ENCODE measurements at places on chromosomes 4 and X. TPM values are rescaled to one million over a fixed set of nuclear protein-coding genes. Genes with fewer than 3 reads are reported as not detected.

DNA sequence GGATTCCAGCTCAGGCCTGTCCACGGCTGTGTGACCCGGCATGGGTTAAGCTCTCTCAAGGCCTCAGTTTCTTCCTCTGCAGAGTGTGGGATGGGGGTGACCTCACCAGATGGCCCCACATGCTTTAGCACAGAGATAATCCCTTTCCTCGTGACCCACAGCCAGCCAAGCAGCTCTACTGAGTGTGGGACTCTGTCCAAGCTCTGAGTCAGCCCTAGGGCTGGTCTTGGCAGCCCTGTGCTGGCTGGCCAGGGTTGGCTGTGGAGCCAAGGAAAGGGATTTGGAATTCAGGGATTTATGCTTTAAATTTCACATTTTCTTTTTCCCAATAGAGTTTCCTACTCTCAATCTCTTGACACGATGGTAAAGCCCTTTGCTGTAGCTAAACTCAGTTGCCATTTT is 19.7 kb upstream of the SPON2 start:
- H3K27ac ChIP-seq, result peak overlapping the region; percentile 72
- no peaks in the 10 kb centered on the region for H3K4me1 ChIP-seq
- no peaks in the 10 kb centered on the region for H3K36me3 ChIP-seq

DNA sequence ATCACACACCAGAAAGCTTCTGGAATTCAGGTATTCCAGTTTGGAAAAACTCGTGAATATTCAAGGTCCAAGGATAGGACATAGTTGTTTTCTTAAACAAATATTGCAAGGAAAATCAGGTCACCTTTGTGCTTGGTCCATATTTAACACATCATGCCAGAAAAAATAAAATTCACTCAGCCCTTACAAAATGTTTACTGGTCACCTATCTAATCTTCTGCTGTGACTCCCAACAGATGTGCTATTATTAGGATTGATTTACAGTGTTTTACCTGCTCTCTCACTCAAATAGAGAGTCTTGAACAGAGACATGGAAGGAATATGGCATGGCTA is 9.5 kb downstream of the CSN3 start:
- no peak for DNase-seq
- H3K4me3 ChIP-seq, result no peak overlapping the region
- H3K4me1 ChIP-seq, result no peaks in the 10 kb centered on the region
- no peak overlapping the region for H3K27ac ChIP-seq
- no peaks in the 10 kb centered on the region for H3K27me3 ChIP-seq
- no peaks in the 10 kb centered on the region for H3K36me3 ChIP-seq

DNA sequence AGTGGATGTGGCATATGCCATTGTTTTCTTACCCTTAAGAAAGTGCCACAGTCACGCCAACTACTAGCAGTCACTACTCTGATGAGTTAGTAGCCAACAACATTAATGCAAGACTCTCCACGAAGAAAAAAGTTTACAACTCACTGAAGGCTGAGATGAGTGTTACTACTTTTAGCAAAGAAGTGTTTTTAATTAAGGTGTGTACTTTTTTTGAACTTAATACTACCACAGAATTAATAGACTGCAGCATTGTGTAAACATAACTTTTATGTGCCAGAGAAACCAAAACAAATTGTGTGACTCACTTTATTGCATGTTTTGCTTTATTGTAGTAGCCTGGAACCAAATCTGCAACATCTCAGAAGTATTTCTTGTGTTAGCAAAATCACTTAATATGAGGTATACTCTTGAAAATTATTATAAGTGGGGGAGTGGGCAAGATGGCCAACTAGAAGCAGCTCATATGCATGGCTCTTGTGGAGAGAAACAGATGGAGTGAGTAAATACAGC is 2.2 kb upstream of the UGT2B4 start:
- no peak for DNase-seq
- H3K27me3 ChIP-seq, result no peaks in the 10 kb centered on the region
- H3K4me1 ChIP-seq, result no peaks in the 10 kb centered on the region
- H3K4me3 ChIP-seq, result no peak overlapping the region
- H3K36me3 ChIP-seq, result no peaks in the 10 kb centered on the region

CT47A1 gene
- total RNA-seq, result not detected

DNA sequence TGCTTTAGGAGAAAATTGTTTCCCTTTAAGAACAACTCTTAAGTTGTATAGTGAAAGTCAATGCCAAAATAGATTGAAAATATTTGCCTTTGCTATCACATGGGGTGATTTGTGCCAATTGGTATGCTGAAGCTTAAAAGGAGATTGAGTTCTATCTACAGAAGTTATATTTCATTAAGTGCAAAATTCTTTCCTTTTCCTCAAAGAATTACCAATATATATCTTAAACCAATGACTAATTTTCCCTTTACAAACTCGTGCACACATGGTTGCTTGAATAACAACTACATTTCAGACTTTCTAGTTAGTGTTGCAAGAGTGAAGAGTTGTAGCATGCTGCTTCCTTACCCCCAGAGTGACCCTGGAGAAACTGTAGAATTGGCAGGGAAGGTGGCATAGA is 990.0 kb upstream of the PABPC4L start:
- H3K27me3 ChIP-seq, result no peaks in the 10 kb centered on the region
- no peak overlapping the region for H3K4me3 ChIP-seq
- no peak overlapping the region for H3K27ac ChIP-seq
- DNase-seq, result no peak
- H3K4me1 ChIP-seq, result no peaks in the 10 kb centered on the region

GRCh38 chrX:53824686-53825085 is 138.2 kb upstream of the HUWE1 start:
- H3K27ac ChIP-seq, result no peak overlapping the region
- no peak for DNase-seq
- H3K4me3 ChIP-seq, result no peak overlapping the region
- H3K36me3 ChIP-seq, result no peaks in the 10 kb centered on the region

SSX3 gene
- total RNA-seq, result not detected

GRCh38 chrX:45619290-45619689 is 418.6 kb upstream of the DIPK2B start:
- H3K27me3 ChIP-seq, result no peaks in the 10 kb centered on the region
- no peak overlapping the region for H3K4me3 ChIP-seq
- no peak overlapping the region for H3K27ac ChIP-seq
- no peaks in the 10 kb centered on the region for H3K4me1 ChIP-seq
- H3K36me3 ChIP-seq, result no peaks in the 10 kb centered on the region

GRCh38 chr4:27271555-27271954 is 410.9 kb downstream of the STIM2 start:
- H3K27ac ChIP-seq, result no peak overlapping the region
- H3K36me3 ChIP-seq, result no peaks in the 10 kb centered on the region
- H3K4me3 ChIP-seq, result no peak overlapping the region
- no peaks in the 10 kb centered on the region for H3K27me3 ChIP-seq
- DNase-seq, result no peak

DNA sequence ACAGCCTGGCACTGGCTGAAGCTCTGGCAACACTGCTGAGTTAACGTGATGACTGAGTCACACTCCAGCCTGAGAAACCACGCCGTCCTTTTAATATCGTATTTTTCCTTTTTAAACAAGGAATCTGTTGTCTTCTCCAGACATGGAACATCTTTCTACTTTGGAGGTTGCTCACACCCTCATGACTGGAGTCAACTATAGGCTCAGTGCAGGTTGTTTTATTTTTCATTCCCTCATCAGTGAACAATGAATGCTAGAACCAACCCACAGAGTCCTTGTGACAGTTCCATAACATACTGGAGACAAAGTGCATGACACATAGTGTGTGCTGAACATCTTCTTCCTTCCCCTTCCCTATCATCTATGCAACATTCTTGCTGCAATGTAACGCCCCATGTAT is 76.8 kb upstream of the CPEB2 start:
- no peaks in the 10 kb centered on the region for H3K36me3 ChIP-seq
- no peak for DNase-seq
- no peak overlapping the region for H3K27ac ChIP-seq
- H3K4me3 ChIP-seq, result no peak overlapping the region

APLN gene
- total RNA-seq, result 11.0 TPM

- no peaks in the 10 kb centered on the region for H3K36me3 ChIP-seq
- peaks cover 3% of the 10 kb centered on the region for H3K4me1 ChIP-seq
- H3K4me3 ChIP-seq, result no peak overlapping the region
- DNase-seq, result no peak
Observed at GRCh38 chr4:144582975-144583374, 63.0 kb upstream of the HHIP start.

- no peaks in the 10 kb centered on the region for H3K36me3 ChIP-seq
- H3K27me3 ChIP-seq, result no peaks in the 10 kb centered on the region
- no peak overlapping the region for H3K4me3 ChIP-seq
- no peak for DNase-seq
- H3K27ac ChIP-seq, result no peak overlapping the region
- no peaks in the 10 kb centered on the region for H3K4me1 ChIP-seq
Observed at GRCh38 chr4:111404673-111405072, 740.6 kb upstream of the FAM241A start.

SYP gene
- 4.5 TPM for total RNA-seq

DKK2 gene
- total RNA-seq, result 2.5 TPM

- no peaks in the 10 kb centered on the region for H3K27me3 ChIP-seq
- H3K4me1 ChIP-seq, result no peaks in the 10 kb centered on the region
- H3K4me3 ChIP-seq, result no peak overlapping the region
- no peaks in the 10 kb centered on the region for H3K36me3 ChIP-seq
- no peak overlapping the region for H3K27ac ChIP-seq
Observed at GRCh38 chr4:23967281-23967680, 77.4 kb upstream of the PPARGC1A start.

DNA sequence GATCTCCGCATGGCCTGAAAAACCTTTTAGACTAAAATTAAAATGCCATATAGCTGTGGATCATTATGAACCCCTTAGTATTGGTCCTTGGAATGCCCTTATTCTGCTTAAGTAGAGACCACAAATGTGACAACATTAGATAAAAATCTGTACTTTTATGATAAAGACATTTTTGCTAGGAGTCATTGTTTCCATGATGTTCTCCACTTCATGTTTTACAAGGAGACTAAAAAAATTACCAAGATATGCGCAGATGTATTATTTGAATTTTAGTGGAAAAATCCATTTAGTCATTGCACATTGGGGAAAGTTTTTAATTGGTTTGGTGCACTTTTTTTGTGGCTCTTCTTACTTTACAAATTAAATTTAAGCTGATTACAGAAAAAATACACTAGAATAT is 85.1 kb upstream of the HPRT1 start:
- H3K27ac ChIP-seq, result no peak overlapping the region
- no peak overlapping the region for H3K4me3 ChIP-seq
- no peaks in the 10 kb centered on the region for H3K27me3 ChIP-seq
- no peaks in the 10 kb centered on the region for H3K4me1 ChIP-seq
- no peaks in the 10 kb centered on the region for H3K36me3 ChIP-seq

GRCh38 chr4:42310358-42310757 is 86.9 kb upstream of the SHISA3 start:
- no peaks in the 10 kb centered on the region for H3K27me3 ChIP-seq
- no peak for DNase-seq
- no peaks in the 10 kb centered on the region for H3K4me1 ChIP-seq
- H3K36me3 ChIP-seq, result no peaks in the 10 kb centered on the region
- no peak overlapping the region for H3K4me3 ChIP-seq

DNA sequence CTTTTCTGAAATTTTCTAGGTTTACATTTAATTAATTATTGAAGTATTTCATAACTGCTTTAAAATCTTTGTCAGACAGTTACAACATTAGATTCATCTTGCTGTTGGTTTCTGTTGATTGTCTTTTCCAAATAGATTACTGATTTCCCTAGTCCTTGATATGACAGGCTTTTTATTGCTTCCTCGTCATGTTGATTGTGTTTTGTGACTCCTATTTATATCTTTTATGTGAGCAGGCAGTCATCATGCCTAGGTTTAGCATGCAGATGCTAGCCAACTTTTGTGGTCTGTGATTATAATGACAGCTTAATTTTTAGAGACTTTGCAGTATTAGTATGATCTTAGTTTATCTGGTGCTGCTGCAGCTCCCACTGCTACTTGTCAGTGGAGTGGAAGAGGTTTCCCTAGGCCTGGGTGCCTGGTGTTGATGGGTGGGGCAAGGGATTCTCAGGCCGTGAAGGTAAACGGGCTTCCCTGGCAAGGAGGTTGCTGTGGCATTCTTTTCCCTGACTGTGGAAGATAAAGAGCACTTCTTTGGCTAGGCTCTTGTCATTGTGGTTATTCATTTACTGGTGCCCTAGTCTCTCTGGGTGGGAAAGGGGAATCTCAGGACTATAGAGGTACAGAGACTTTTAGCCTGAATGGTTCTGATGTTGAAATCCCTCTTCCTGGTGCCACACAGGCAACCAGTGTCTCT is 65.7 kb downstream of the SERPINA7 start:
- H3K36me3 ChIP-seq, result no peaks in the 10 kb centered on the region
- H3K4me3 ChIP-seq, result no peak overlapping the region
- no peak overlapping the region for H3K27ac ChIP-seq
- no peaks in the 10 kb centered on the region for H3K4me1 ChIP-seq
- no peaks in the 10 kb centered on the region for H3K27me3 ChIP-seq

GRCh38 chrX:47272013-47272408 is 39.2 kb downstream of the USP11 start:
- no peaks in the 10 kb centered on the region for H3K36me3 ChIP-seq
- DNase-seq, result no peak
- no peaks in the 10 kb centered on the region for H3K27me3 ChIP-seq
- H3K4me1 ChIP-seq, result no peaks in the 10 kb centered on the region
- H3K4me3 ChIP-seq, result no peak overlapping the region

DNA sequence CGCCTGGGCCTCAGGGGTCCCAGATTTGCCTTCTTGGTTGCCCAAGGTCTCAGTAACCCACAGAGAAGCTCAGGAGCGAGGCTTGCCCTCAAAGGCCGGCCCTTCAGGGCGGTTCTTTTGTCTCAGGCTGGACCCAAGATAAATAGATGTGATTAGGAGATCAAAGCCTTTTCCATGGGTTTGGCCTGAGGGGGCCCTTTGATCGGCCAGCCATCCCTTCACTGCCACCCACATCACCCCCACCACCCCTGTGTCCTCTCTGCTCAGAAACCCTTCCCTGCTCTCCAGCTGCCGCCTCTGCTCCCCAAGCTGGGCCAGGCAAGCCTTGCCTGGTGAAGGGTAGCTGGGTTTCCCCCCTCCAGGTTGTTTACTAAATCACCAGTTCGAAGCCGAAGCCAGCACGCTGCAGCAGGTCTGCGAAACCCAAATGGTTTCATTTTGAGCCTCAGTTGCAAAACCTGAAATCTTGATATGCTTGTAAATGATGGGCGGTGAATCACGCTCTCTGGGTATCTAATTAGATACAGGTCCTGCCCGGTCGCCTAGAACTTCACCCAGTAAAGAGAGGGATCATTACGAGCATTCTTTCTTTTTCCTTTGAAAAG is 202.6 kb upstream of the BCOR start:
- H3K27ac ChIP-seq, result no peak overlapping the region
- no peaks in the 10 kb centered on the region for H3K36me3 ChIP-seq
- no peaks in the 10 kb centered on the region for H3K27me3 ChIP-seq
- DNase-seq, result no peak
- H3K4me3 ChIP-seq, result no peak overlapping the region

GRCh38 chr4:8688908-8689445 is 96.4 kb downstream of the CPZ start:
- no peaks in the 10 kb centered on the region for H3K4me1 ChIP-seq
- H3K27me3 ChIP-seq, result no peaks in the 10 kb centered on the region
- no peak for DNase-seq
- no peaks in the 10 kb centered on the region for H3K36me3 ChIP-seq
